Mesendoderm (in vitro differentiated cells): ENCODE measurements at places on chromosomes 13 and 19.

GRCh38 chr19:45049073-45049736 lies 10.4 kb downstream of the CLASRP start:
- no peaks in the 10 kb centered on the region for H3K4me1 ChIP-seq
- no peak overlapping the region for H3K27ac ChIP-seq
- DNase-seq: no peak
- no peaks in the 10 kb centered on the region for H3K27me3 ChIP-seq
- H3K36me3 ChIP-seq: peaks cover 4% of the 10 kb centered on the region
- H3K4me3 ChIP-seq: no peak overlapping the region

DNA sequence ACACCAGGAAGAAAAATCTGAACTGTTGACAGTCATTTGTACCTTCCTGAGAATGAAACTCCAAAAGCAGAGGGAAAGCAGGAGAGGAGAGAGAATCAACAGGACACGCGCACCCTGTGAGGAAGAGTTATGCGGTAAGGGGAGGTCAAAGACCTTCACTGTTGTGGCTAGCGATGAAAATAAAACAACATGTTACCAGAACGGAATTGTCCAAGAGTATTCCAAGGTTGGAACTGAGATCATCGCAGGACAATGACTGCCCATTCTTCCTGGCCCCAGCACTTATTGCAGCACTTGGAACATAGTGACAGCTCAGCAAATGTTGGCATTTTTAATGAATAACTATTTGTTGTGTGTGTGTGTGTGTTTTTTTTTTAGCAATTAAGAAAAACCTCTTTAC lies 176.0 kb upstream of the TSC22D1 start:
- no peak overlapping the region for H3K4me3 ChIP-seq
- H3K36me3 ChIP-seq: no peaks in the 10 kb centered on the region
- H3K27ac ChIP-seq: no peak overlapping the region

DNA sequence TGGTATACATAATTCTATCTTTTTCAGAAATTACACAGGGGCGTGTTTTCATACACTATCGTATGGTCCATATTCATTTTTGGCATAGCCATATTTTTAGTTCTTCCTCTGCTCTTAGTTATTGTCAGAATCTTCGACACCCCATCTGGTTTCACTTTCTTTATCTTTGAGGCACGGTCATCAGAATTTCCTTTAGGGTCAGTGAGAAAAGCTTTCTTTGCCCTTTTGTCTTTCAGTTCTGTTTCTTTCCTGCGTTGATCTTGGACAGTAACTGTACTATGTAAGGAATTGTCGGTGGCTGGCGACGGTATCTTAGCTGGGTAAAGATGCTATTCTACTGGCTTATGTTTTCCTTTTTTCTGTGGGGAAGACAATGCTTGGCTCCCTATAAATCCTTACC lies 10.6 kb upstream of the KIR2DL4 start:
- H3K27ac ChIP-seq: no peak overlapping the region
- no peaks in the 10 kb centered on the region for H3K27me3 ChIP-seq
- H3K4me1 ChIP-seq: no peaks in the 10 kb centered on the region

- no peaks in the 10 kb centered on the region for H3K27me3 ChIP-seq
- no peaks in the 10 kb centered on the region for H3K36me3 ChIP-seq
- H3K27ac ChIP-seq: no peak overlapping the region
- no peak overlapping the region for H3K4me3 ChIP-seq
- no peaks in the 10 kb centered on the region for H3K4me1 ChIP-seq
Observed at GRCh38 chr13:48925001-48925400, 50.7 kb upstream of the FNDC3A start.

- H3K36me3 ChIP-seq: no peaks in the 10 kb centered on the region
- no peaks in the 10 kb centered on the region for H3K4me1 ChIP-seq
- no peak overlapping the region for H3K27ac ChIP-seq
- DNase-seq: no peak
- no peaks in the 10 kb centered on the region for H3K27me3 ChIP-seq
- no peak overlapping the region for H3K4me3 ChIP-seq
Observed at GRCh38 chr13:112530861-112531260, 57.1 kb downstream of the TUBGCP3 start.

DNA sequence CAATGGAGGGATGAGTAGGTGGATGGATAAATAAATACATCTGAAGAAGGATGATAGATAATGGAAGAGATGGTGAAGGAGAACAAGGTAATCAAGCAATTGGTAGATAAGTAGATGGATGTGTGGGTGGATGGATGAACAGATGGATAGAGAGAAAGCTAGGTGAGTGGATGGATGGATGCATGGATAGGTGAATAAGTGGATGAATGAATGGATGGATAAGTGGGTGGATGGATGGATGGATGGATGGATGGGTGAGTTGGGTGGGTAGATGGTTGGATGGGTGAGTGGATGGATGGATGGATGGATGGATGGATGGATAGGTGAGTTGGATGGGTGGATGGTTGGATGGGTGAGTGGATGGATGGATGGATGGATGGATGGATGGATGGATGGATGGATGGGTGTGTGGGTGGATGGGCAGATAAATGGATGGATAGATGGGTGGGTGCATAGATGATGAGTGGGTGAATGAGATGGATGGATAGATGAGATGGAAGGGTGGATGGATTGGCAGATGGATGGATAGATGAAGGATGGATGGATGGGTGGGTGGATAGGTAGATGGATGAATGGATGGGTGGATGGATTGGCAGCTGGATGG lies 6.3 kb downstream of the SEMA6B start:
- H3K27ac ChIP-seq: no peak overlapping the region
- no peaks in the 10 kb centered on the region for H3K4me1 ChIP-seq
- H3K36me3 ChIP-seq: no peaks in the 10 kb centered on the region
- no peak for DNase-seq
- H3K4me3 ChIP-seq: no peak overlapping the region

GRCh38 chr19:35311901-35312665 lies 16.9 kb upstream of the CD22 start:
- H3K27ac ChIP-seq: no peak overlapping the region
- no peaks in the 10 kb centered on the region for H3K27me3 ChIP-seq
- H3K4me3 ChIP-seq: no peak overlapping the region
- DNase-seq: no peak

- no peaks in the 10 kb centered on the region for H3K36me3 ChIP-seq
- peaks cover 2% of the 10 kb centered on the region for H3K4me1 ChIP-seq
- no peak for DNase-seq
- no peak overlapping the region for H3K27ac ChIP-seq
Observed at GRCh38 chr13:100526318-100527000, 62.1 kb downstream of the GGACT start.

DNA sequence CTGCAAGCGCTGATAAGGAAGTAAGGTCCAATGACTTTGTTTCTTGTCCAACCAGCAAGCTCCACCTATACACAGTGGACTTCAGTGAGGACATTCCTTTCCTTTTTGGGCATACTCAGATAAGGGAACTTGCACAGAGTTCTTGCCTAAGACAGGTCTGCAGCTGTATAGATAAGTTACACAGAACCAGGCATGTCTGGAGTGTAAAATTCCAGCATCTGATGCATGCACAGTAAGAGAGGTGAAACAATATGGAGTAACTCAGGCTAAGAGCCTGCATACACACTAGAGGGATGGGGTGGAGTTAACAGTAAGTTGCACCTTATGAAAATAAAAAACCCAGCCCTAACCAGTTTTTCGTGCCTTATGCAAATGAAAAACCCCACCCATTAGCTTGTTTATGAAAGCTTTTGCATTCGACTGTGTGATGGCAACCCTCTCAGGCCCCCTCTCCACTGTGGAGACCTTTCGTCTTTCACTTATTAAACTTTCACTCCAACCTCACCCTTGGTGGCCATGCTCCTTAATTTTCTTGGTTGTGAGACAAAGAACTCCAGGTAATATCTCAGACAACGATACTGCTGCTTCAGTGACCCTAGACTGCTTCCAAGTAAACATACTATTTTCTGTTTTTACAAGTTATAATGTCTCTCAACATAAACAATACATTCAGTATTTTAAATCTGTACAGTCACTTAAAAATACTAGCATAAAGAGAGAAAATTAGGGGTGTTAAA lies 2859.0 kb upstream of the PCDH20 start:
- no peak overlapping the region for H3K27ac ChIP-seq
- DNase-seq: no peak
- no peaks in the 10 kb centered on the region for H3K4me1 ChIP-seq
- H3K27me3 ChIP-seq: no peaks in the 10 kb centered on the region
- H3K4me3 ChIP-seq: no peak overlapping the region
- H3K36me3 ChIP-seq: no peaks in the 10 kb centered on the region

DNA sequence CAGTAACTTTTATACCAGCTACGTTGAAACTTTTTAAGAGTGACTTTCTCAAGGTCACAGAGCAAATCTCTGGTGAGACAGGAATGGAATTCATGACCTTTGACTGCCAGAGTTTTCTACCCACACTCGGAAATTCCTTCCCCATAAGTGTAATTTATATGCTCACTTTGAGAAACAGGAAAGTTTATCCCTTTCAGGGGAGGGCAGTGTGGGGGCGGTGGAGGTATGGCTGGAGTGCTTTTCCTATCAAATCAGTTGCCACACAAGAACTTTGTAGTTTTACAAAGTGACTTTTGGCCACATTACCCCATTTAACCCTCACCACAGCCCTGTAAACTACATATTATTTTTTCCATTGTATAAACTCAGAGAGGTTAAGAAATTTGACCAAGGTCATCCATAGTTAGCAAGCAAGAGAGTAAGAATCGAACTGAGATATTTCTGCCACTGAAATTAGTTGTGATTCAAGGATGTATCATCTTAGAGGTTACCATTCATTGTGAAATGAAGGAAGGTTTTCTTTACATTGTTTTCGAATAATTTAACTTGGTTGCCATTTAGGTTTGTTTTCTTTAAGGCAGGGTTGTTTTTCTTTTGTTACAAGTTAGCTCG lies 5.9 kb downstream of the KLF12 start:
- H3K4me1 ChIP-seq: peaks cover 2% of the 10 kb centered on the region
- peak; percentile 10 for DNase-seq
- H3K36me3 ChIP-seq: no peaks in the 10 kb centered on the region
- H3K4me3 ChIP-seq: no peak overlapping the region

DNA sequence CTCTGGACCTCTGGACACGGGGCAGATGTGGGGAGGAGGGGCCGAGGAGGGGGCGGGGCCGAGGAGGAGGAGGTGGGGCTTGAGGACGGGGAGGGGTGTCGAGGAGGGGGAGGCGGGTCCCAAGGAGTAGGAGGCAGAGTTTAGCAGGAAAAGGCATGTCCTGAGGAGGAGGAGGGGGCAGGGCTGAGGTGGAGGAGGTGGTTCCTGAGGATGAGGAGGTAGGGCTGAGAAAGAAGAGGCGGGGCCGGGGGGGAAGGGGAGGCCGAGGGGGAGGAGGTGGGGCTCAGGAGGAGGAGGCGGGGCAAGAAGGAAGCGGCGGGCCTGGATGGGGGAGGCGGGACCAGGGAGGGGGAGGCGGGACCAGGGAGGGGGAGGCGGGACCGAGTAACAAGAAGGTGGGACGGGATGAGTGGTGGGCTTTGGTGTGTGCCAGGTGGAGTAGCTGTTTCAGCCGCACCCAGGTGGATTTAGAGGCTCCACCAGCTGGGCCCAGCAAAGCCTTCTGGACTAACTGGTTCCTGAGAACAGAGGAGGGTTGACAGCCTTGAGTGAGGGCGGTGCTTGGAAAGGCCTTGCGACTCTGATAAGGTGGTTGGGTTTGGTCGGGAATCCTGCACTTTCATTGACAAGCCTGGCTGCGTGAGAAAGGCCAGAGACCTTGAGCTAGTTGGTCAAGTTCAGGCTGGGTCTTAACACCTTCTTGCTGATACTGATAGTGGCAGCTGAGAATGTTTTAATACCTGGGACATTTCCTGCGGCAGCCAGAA lies 7.7 kb downstream of the TECR start:
- H3K36me3 ChIP-seq: no peaks in the 10 kb centered on the region
- peak; percentile 99 for DNase-seq
- peaks cover 9% of the 10 kb centered on the region for H3K4me1 ChIP-seq

DNA sequence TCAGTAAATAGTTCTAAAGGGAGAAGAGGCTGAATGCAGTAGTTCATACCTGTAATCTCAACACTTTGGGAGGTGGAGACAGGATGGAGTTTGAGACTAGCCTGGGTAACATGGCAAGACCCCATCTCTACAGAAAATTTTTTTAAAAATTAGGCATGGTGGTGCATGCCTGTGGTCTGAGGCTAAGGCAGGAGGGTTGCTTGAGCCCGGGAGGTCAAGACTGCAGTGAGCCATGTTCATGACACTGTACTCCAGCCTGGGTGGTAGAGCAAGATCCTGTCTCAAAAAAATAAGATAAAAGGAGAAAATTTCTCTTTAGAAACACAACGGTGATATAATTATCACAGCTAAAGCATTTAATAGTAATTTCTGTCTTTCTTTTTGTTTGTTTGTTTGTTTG lies 57.1 kb downstream of the SIPA1L3 start:
- no peak for DNase-seq
- H3K4me1 ChIP-seq: no peaks in the 10 kb centered on the region
- no peak overlapping the region for H3K27ac ChIP-seq
- no peak overlapping the region for H3K4me3 ChIP-seq

DNA sequence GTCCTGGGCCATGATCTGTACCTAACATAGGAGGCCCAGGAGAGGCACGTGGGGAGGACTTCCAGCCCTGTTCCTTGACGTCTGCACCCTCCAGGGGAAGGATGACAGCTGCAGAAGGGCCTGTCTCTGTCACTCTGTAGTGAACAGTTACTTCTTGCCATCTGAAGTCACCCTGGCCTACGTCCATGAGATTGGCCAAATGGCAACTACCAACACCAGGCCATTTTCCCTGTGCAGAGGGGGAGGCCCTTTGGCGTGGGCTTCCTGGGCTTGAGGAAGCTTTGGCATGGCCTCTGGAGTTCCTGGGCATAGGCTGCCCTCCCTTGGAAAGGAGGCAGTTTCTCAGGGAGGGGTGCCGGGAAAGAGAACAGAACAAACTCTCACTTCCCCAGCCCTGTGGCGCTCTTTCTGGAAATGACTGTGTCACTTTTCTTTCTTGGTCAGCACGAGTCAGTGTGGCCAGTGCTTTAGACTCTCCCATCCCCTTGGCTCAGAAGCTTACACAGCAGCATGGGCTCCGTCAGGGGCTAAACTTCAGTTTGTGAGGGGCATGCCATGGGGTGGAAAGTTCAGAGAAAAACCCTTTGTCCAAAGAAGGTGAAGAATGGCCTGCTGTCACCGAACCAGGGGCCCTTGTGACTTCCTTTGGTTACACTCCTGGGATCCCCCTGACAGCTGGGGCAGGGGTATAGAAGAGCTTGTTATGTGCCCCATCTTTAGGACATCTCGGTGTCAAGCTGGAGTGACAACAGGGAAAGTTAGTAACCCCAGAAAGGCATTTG lies 5.3 kb downstream of the CARM1 start:
- no peak overlapping the region for H3K4me3 ChIP-seq
- H3K27ac ChIP-seq: no peak overlapping the region
- H3K27me3 ChIP-seq: no peaks in the 10 kb centered on the region
- no peaks in the 10 kb centered on the region for H3K36me3 ChIP-seq
- H3K4me1 ChIP-seq: peaks cover 9% of the 10 kb centered on the region

DNA sequence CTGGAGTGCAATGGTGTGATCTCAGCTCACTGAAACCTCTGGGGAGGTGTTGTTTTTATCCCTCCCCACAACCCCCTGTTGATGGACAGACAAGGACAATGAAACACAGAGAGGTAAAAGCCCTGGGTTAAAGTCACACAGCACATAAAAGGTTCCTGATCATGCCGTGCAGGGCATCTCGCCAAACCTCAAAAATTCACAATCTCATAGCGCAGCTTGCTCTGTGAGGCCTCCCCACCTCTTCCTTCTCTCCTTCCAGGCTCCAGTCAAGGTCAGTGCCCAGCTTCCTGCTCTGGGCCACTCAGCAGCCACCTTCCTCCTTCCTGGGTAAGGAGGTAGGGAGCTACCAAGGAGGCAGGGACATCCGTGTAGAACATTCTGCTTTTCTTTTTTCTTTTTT lies 2.3 kb downstream of the FUT2 start:
- no peak overlapping the region for H3K27ac ChIP-seq
- DNase-seq: no peak
- no peaks in the 10 kb centered on the region for H3K36me3 ChIP-seq
- no peaks in the 10 kb centered on the region for H3K27me3 ChIP-seq
- H3K4me1 ChIP-seq: no peaks in the 10 kb centered on the region
